ENCODE measurements at places on chromosomes 7 and 10. TPM values are rescaled to one million over a fixed set of nuclear protein-coding genes. Genes with fewer than 3 reads are reported as not detected.

LIPN gene
- total RNA-seq = not detected

LIPK gene
- 0.17 TPM for total RNA-seq

GBX1 gene
- total RNA-seq = not detected

OR6V1 gene
- total RNA-seq = not detected

CPN1 gene
- not detected for total RNA-seq

AOC1 gene
- not detected for total RNA-seq

CRYGN gene
- total RNA-seq = not detected

OR6B1 gene
- total RNA-seq = not detected

CALY gene
- total RNA-seq = not detected

LRIT1 gene
- not detected for total RNA-seq

CPXM2 gene
- total RNA-seq = not detected

CYP26C1 gene
- not detected for total RNA-seq

CPA4 gene
- total RNA-seq = 90.5 TPM

DYNC1I1 gene
- total RNA-seq = 2.2 TPM

STEAP4 gene
- total RNA-seq = 0.11 TPM

KCNIP2 gene
- total RNA-seq = 0.17 TPM

ELMO1 gene
- not detected for total RNA-seq

PRKAR1B gene
- 23.0 TPM for total RNA-seq

EGR2 gene
- 0.13 TPM for total RNA-seq

TEX36 gene
- not detected for total RNA-seq

FZD8 gene
- total RNA-seq = 4.2 TPM

AZGP1 gene
- total RNA-seq = not detected

CAMK2B gene
- 0.06 TPM for total RNA-seq

RELN gene
- 0.63 TPM for total RNA-seq

CLDN4 gene
- total RNA-seq = 0.19 TPM

MACC1 gene
- 0.11 TPM for total RNA-seq

SUFU gene
- total RNA-seq = 4.0 TPM

NEUROG3 gene
- total RNA-seq = not detected

OPALIN gene
- not detected for total RNA-seq

ECHDC3 gene
- total RNA-seq = 3.2 TPM

SLC26A5 gene
- total RNA-seq = not detected

EEPD1 gene
- total RNA-seq = 3.5 TPM

MSMB gene
- not detected for total RNA-seq

FAM25C gene
- not detected for total RNA-seq

MBL2 gene
- not detected for total RNA-seq

ADO gene
- 45.6 TPM for total RNA-seq

METTL27 gene
- total RNA-seq = 3.2 TPM
